Natural killer cell treated with Interleukin-12 subunit alpha and Interleukin-12 subunit beta and Interleukin-15 and Interleukin-18, amount 100 ng/mL, for 72 hours (primary cell): ENCODE measurements at places on chromosomes 1 and 21. TPM values are rescaled to one million over a fixed set of nuclear protein-coding genes. Genes with fewer than 3 reads are reported as not detected.

GRCh38 chr1:158163000-158163947 lies 17.4 kb upstream of the CD1D start:
- DNase-seq: no peak

DNA sequence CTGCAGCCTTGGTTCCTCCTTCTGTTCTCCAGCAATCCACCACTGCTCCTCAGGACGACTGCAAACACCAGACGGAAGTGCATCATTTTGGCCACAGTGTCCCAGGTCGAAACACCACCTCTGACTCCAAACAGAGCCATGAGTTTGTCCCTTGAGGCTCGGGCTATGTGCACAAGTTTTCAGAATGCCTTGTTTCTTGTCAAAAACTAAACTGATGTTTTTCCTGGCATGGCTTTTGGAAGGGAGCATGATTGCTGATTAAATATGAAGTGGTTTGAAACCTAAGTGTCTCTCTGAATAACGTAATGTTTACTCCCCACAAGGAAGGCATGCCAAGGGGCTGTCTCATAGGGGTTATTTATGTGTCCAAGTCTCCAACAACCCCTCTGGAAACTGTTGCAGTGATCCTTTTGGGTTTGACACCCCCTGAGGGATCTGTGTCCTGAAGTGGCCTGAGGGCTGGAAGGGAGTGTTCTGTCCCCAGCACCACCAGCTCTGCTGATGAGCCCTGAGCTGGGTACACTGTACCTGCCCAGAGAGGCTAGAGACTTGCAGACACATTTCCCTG lies 132.7 kb downstream of the PLPP3 start:
- no peak for DNase-seq

SPATA45 gene
- total RNA-seq: 0.86 TPM

DNA sequence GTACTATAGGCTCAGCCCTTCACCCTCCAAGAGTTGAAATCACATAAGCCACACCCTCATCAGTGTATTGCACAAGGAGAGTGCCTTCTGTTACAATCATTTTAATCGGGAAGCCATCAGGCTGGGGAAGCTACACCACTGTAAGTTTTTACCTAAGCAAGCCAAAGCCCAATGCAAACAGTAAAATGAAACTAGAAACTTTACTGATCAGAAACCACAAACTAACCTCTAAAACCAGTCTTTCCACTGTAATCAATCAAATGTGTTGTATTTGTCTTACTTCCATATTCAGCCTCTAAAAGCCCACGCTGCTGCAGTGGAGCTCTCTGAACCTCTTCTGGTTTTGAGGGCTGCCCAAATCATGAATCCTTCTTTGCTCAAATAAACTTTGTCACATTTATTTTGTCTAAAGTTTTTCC lies 26.2 kb downstream of the CAPN8 start:
- no peak for DNase-seq

DNA sequence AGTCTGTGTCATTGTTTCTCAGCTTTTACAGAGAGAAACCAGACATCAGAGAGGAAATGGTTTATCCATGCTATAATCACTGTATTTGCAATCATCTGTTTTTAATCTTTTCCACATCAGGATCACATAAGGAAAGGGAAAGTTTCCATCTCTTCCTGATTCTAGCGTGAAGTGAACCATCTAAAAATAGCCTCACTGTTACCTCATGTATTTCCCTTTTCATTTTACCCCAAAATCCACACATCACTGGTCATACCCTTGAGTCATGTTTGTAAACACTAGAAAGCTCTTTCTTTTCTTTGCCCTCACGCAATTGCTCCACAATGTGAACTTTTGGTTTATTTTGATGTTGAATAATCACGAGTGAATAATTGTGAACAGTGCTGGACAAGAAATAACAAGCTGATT lies 146.0 kb downstream of the PLA2G4A start:
- DNase-seq: no peak

F3 gene
- total RNA-seq: not detected

SDC3 gene
- 0.11 TPM for total RNA-seq

DNA sequence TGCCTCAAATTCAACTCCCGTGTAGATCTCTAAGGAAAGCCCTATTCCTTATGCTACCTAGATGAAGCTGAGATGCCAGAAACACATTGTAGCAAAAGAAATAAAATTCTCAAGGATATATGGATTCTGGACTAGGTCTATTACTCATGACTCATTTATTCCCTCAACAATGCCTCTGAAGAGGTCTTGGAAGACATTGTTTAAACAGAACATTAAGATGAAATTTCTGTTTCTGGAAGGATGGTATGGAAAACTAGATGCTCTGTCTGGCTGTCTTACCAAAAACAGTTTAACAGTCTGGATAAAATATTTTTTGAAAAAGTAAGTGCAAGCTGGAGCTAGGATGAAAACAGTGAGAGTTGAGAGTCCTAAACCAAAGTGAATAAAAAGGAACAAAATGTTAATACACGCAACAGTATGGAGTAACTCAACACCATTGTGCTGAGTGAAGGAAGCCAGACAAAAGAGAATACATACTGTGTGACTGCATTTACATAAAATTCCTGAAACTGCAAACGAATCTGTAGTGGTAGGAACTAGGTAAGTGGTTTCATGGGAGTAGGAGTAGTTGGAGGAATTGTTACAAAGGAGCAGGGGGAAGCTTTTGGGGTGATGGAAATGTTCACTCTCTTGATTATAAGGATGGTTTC lies 59.3 kb upstream of the GNG12 start:
- DNase-seq: no peak
